ENCODE measurements at places on chromosomes 4 and X.

GRCh38 chr4:145868637-145869409, 69.8 kb downstream of the ZNF827 start:
- H3K27me3 ChIP-seq: no peaks in the 10 kb centered on the region
- DNase-seq: no peak
- H3K27ac ChIP-seq: peak overlapping the region; percentile 17
- no peak overlapping the region for H3K4me3 ChIP-seq
- peaks cover 29% of the 10 kb centered on the region for H3K4me1 ChIP-seq

- no peak for DNase-seq
- H3K27ac ChIP-seq: no peak overlapping the region
- no peaks in the 10 kb centered on the region for H3K36me3 ChIP-seq
- no peaks in the 10 kb centered on the region for H3K4me1 ChIP-seq
These were observed 66.4 kb downstream of the DIPK2B start for GRCh38 chrX:45134315-45134731.

DNA sequence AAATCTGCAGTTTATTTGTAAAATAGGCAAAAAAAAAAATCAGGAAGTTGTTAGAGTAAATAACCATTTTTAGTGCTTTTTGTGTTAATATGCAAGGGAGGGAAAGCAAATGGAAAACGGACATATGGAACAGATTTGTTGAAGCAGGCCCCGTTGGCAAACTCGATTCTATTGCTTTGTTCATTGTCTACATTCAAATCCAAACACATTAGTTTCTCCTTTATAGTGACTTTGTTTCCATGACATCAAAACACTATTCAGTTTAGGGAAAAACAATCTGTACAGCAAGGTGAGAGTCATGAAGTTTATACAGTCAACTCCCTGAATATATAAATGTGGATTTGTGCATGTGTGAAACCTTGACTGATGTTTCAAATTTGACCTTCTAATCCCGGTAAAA, 142.2 kb downstream of the FAM47A start:
- DNase-seq: no peak
- no peaks in the 10 kb centered on the region for H3K4me1 ChIP-seq
- no peak overlapping the region for H3K27ac ChIP-seq
- H3K36me3 ChIP-seq: no peaks in the 10 kb centered on the region
- no peaks in the 10 kb centered on the region for H3K27me3 ChIP-seq

DNA sequence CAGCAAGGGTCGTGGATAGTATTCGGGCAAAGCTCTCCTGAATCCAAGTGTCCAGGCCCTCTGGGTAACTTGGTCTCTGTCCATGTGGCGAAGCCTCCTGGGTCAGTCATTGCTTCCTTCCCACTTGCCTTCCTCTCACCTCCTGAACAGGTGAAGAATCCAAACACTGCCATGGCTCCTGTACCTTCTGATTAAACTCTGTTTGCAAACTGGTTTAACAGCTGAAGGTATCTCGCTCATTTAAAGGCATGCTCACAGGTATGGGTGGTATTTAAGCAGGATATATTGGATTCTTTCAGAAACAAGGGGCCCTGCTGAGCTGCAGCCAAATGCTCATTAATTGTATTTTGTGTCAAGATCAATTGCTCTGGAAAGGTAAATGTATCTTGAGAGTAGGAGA, 28.2 kb downstream of the FHDC1 start:
- no peaks in the 10 kb centered on the region for H3K36me3 ChIP-seq
- peaks cover 12% of the 10 kb centered on the region for H3K27me3 ChIP-seq
- H3K27ac ChIP-seq: no peak overlapping the region
- no peak overlapping the region for H3K4me3 ChIP-seq
